Amniotic stem cell (primary cell): ENCODE measurements at places on chromosomes 7 and 10.

- no peak for DNase-seq
Measured at GRCh38 chr7:127901895-127902703, 129.1 kb downstream of the LRRC4 start.

DNA sequence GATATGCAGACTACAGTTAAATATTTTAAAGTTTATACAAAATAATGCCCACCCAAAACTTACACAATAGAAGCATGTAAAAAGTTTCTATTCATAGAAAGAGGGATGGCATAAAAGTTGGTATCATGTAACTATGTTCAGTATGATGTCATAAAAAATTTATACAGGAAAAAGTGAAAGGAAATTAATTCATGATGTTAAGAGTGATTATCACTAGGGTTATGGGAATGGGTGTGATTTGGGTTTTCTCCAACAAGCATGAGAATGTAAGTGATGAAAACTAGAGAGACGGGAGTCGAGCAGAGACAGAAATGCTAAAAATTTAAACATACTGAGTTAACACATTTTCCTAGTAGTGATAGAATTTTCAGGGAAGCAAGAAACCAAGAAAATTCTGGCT, 52.7 kb downstream of the GDI2 start:
- no peak for DNase-seq

DNA sequence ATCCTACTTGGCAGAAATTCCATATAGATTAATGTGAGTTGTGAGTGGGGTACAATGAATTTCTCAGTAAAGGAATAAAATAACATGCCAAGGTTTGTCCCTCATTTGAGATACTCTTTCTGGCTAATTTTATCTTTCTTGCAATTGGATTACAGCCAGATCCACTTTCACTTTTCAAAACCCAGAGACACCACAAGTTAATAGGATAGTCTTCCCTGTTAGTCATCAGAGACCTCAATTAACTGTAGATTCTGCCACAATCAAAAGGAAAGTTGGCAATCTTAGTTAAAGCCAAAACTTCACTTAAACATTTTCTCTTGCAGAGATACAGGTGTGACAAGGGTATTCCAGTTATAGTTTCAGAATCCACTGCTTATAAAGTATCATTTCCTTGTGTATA, 91.4 kb upstream of the PHYHIPL start:
- no peak for DNase-seq

- DNase-seq: no peak
Measured at GRCh38 chr10:69047111-69047832, 40.6 kb upstream of the SRGN start.

GRCh38 chr10:75643405-75643804, 212.0 kb downstream of the LRMDA start:
- DNase-seq: no peak
